ENCODE measurements at places on chromosomes 7 and 10.

DNA sequence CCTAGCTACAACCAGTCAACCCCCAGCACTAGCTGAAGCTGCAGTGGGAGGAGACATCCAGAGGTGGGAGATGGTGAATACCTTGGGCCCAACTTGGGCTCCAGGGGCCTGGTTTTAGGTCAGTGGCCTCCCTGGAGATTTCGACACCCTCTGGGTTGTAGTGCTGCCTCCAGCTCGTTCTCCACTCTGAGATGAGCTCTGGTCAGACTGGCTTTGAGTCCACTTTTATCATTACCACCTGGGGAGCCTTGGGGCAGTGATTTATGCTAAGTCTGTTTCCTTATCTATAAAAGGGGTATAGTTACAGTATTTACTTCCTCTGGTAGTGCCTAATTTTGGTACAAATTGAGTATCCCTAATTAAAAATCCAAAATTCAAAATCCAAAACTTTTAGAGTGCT lies 22.8 kb downstream of the PPIA start:
- no peak for DNase-seq

GRCh38 chr10:80927419-80928078 lies 389.8 kb downstream of the SH2D4B start:
- no peak for DNase-seq

- no peak for DNase-seq
Observed at GRCh38 chr10:7817576-7817975, 729 bp upstream of the TAF3 start.

DNA sequence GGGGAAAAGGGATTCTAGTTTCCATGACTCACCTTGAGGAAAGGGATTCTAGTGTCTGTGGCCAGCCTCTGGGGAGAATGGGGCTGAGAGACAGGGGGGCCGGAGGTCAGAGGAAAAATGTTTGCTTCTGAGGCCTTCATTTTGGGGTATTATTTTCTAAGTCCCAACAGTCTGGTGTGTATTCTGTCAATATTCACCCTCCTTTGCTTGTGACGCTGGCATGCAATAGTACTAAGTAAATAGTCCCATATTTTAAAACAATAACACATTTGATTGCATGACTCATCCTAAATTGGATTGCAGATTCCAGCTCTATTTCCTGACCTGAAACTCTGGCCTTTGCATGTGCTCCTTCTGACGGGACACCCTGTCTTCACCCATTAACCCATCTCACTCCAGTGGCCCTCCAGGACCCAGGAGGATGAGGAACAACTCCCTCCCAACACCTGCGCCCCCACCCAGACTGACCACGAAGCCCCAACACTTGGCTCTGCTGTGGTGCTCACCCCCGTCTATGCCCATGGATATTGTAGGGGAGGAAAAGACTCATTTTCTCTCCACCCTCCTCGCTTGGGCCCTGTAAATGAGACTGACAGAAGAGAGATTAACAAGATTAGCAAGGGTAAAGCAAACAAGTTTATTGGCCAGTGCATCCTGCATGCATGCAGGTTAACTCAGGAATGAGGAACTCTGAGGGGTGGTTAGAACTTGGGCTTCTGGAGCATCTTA lies 495.6 kb upstream of the KLF6 start:
- no peak for DNase-seq

DNA sequence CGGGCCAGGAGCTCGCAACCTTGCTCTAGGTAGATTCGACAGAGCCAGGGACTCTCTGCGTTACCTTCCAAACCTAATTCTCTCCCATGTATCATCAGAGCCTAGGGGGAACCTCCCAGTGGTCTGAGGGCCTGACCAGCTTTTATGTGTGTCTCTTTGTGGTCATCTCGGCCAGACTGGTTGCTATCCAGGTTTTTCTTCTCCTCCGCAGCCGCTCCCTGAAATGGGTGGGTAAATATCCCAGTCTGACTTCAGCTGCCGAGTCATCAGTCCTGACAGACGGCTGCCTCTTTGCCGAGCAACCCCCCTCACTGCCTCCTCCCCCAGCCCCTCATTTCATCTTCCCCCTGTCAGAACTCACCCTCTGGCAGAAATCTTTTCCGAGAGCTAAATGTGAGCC lies 578.1 kb downstream of the LRMDA start:
- no peak for DNase-seq

- DNase-seq: no peak
Observed at GRCh38 chr7:116560021-116560970, 35.5 kb downstream of the CAV1 start.

DNA sequence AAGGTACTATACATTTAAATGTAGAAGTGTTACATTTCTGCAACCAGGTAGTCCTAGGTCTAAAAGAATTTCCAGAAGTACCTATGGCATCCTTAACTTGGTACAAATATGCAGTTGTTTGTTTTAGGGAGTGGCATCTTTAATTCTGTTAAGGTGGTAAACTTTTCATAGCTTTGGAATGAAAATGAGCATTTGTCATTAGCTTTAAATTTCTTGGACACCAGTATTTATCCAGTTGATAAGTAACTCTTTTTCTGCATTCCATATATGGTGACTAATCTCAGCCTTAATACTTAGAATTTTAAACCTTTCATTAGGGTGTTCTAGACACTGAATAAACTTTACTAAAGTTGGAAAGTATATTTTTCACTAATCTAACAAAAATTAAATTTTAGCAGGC lies 10.8 kb downstream of the SLF2 start:
- DNase-seq: no peak

Data from posterior cingulate gyrus (tissue), 11 donors.